ENCODE measurements at places on chromosomes 1 and 21.

- no peak for DNase-seq
These were observed 5.0 kb upstream of the SOX13 start for GRCh38 chr1:204067935-204068334.

GRCh38 chr1:39408641-39409054 lies 82.8 kb upstream of the BMP8A start:
- peak; percentile 69 for DNase-seq

- DNase-seq, result no peak
These were observed 87.3 kb downstream of the RPS6KC1 start for GRCh38 chr1:213138391-213138790.

DNA sequence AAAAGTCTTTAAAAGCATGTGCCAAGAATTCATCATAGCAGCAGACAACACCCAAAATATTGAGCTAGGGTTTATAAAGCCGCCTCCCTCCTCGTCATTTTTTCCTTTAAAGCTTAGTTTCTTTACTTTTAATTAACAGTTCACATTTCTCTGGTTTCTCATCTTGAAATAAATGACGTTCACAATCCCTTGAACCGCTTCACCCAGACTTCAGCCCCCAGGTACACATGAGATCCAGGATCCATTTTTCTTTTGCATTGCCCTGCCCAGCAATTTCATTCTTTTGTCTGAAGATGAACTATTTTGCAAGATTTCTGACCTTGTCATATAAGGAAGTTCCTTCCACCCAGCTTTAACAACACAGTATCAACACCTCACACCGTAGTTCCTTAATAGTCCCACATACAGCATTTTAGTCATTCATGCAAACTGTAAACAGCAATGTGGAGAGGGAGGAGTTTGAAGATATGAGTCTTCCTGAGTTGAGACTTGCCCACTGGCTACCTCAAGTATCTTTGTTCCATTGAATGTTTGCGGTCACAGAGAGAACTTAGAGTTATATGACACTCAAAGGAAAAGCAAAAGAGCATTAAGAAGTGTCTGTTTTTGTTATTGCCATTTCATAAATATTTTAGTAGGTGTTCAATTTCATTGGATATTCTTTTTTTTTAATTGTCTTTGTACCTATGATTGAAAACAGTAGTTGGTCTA lies 35.3 kb upstream of the CACYBP start:
- DNase-seq, result no peak

DNA sequence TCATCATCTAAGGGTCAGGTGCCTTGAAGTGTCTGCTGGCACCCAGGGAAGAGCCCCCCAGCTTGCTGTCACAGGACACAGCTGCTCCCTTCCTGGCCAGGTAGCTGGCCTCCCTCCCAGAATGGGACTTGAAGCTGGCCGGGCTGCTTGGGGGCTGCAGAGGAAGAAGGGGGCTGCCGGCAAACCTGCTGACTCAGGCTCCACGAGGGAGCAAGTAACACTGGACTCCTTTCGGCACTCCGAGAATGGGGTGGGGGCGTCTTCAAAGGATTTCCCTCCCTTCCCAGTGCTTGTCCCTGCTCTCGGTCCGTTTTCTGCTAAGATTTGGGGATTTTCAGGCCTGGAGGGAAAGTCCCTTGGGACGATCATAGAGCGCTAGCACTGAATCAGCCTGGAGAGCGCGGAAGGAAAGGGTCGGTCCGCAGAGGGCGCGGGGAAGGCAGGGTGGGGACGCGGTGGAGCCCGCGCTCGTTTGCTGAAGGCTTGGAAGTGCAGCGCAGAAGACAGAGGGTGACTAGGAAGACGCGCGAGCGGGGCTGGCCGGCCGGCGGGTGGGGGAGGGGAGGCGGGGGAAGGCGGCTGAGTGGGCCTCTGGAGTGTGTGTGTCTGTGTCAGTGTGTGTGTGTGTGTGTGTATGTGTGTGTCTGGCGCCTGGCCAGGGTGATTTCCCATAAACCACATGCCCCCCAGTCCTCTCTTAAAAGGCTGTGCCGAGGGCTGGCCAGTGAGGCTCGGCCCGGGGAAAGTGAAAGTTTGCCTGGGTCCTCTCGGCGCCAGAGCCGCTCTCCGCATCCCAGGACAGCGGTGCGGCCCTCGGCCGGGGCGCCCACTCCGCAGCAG lies at the start of gene CSF1:
Gene CSF1, plus strand, starts transcription at position 727 of the 840 bp plus-strand sequence. CDS start 175 bp downstream, outside the sequence.
- DNase-seq, result peak; percentile 47

GRCh38 chr1:55078470-55078869 lies 39.1 kb downstream of the PCSK9 start:
- no peak for DNase-seq

DNA sequence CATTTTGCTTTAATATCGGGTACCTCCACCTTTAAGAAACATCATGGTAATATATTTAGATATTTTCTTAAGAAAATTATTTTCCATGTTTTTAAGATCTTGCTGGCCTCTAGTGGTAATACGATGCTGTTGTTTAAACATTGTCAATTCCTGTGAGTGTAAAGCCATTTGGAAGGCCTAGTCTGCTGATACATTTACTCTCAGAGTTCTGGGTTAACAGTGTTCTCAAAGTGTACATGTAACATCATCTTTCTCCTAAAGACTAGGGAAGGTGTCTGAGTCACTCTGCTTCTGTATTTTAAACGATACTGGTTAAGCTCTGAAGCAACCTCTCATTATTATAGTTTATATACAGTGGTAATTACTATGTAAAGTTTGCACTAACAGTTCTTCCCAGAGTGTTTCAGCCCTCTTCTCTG lies 189.1 kb downstream of the RASAL2 start:
- no peak for DNase-seq

- no peak for DNase-seq
These were observed 113.4 kb upstream of the SLC25A33 start for GRCh38 chr1:9425859-9426258.

DNA sequence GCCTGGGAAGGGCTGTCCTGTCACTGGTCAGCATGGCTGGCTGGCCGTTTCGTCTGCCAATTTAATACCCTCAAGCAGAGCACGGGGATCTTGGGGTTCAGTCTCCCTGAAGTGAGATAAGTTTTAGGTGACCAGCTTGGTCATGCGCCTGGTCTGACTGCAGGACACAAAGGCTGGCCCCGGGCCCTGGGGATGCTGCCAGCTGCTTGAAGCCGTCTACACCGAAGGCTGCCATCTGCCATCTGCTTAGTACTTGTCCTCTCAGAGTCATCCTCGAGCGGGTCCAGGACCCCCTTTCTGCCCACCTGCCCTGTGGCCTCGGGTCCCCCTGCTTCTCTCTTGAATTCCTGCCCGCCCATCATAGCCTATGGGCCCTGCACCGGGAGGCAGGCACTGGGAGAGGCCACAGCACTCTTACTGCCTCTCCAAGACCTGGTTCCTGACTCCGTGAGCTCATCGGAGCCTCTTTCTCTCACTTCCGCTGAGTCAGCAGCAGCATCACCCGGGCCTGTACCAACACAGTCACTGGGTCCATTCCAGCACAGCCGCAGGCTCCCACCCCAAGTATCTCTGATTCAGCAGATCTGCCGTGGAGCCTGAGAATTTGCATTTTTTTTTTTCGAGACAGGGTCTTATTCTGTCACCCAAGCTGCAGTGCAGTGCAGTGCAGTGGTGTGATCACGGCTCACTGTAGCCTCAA lies 7.0 kb downstream of the FBLIM1 start:
- no peak for DNase-seq

DNA sequence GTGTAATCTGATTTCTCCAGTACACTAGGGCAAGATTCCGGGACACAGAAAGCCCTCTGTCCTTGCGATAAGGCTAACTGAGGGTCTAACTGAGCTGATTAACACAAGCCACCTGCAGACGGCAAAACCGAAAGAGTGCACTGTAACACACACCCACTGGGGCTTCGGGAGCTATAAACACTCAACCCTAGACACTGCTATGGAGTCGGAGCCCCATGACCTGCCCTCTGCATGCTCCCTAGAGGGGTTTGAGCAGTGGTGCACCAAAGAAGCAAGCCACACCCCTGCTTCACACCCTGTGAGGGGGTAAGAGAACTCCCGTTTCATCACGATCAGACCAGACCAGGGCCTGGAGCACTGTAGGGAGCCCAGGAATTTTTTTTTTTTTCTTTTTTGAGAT lies 72.4 kb downstream of the DMRTA2 start:
- no peak for DNase-seq

DNA sequence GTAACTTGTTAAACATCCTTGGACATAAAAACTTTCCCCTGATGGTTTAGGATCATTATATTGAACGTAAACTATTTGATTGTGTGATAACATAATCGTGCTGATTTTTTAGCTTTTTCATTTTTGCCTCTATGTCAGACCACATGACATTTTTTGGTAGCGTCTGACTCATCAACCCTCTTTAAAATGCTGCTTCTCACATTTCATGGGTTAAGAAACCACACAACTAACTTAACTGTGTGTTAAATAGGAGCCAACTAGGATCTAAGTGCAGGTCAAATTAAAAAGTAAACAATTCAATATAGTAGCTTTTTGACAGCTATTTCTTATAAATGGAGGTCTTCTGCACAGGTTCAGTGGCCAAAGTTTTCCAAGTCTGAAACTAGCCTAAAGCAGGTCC lies 9.8 kb downstream of the BTG3 start:
- DNase-seq, result no peak

DNA sequence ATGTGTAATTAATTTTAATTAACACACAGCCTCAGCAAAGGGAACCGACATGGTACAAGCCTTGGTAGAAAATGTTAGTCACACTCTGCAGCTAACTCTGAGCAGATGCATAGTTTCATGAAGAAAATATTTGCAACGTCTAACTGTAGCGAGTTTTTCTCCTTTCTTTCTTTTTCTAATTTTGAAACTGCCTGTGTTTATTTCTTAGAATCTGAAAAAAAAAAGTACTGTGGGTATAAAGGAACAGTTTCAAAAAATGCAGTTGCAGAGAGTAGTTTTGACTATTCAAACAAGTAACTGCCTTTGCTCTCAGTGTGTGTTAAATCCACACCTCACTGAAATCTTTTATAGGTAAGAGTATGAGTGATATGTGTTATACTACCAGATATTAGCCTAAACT lies 149.9 kb upstream of the C1orf105 start:
- DNase-seq, result no peak

GRCh38 chr21:39141502-39141901 lies 41.7 kb downstream of the PSMG1 start:
- DNase-seq, result no peak

GRCh38 chr1:197469620-197470210 lies 201.7 kb downstream of the CRB1 start:
- DNase-seq, result no peak

DNA sequence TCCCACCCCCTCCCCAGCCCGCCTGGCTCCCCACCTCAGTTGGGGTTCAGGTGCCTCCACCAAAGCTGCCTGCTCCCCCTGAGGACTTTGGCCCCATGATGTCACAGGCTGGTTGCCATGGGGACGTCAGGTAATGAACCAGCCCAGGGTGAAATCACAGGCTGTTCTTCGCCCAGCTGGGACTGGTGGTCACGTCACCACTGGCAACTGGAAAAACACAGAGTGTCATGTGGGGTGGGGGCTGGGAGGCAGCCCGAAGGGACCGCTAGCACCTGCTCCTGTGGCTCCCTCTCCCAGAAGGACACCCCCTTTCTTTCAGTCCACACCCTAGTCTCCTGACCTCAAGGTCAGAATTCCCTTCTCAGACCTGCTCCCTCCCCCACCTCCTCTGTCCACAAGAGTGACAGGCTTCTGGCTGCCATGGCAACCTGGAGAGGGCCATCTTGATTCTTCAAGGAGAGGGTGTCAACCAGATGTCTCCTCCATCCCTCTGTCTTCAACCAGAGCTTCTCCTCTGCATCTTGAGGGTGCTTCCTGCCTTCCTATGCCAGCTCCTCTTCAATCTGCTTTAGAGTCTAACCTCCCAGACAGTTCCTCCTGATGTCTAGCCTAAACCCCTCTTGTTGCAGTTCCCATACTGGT lies 6.2 kb downstream of the FAM131C start:
- no peak for DNase-seq

DNA sequence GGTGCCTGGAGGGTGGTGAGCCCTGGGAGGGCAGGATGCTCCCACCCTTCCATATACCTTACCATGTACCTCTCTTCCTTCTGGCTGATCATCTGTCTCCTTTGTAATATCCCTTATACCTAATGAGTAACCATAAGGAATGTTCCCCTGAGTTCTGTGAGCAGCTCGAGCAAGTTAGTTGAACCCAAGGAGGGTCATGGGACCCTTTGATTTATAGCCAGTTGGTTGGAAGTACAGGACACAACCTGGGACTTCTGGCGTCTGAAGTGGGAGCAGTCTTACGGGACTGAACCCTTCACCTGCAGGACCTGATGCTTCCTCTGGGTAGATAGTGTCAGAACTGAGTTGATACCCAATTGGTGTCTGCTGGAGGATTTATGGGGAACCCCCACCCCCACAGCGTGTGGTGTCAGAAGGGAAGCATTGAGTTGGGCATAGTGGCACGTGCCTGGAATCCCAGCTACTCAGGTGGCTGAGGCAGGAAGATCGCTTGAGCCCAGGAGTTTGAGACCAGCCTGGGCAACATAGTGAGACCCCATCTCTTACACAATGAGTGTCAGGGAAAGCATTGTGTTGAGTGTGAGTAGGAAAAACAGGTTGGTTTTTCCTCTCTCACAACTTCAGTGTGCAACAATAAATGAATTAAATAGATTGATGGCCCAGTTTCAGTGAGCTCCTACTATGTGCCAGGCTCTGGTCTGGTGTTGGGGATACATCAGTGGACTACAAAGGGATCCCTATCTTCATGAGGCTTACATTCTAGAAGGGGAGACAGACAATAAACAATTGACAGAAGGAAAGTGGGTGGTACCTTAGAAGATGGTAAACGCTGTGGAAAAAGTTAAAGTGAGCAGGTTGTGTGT lies 16.0 kb downstream of the DNAJC16 start:
- no peak for DNase-seq

DNA sequence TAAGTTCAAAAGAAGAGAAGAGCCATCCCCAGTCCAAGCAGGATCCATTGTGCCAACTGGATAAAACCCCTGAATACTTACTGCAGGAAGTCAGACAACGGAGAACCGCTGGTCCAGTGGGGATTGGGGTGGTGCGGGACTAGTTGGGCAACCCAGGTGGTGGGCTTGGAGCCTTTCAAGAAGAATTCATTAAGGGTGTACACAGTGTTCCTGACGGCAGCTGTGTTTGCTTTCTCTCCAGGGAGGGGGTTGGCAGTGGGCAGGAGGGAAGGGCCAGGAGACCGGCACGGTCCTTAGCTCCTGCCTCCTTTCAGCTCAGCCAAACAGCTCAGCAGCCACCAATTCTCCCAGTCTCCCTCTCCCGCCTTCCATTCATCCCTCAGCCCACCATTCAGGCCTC lies 7.1 kb upstream of the CDK18 start:
- DNase-seq, result no peak
